T-helper 2 cell (primary cell): ENCODE measurements at places on chromosomes 7 and 10.

GRCh38 chr7:6266699-6267098, 5.7 kb downstream of the CYTH3 start:
- DNase-seq: no peak

DNA sequence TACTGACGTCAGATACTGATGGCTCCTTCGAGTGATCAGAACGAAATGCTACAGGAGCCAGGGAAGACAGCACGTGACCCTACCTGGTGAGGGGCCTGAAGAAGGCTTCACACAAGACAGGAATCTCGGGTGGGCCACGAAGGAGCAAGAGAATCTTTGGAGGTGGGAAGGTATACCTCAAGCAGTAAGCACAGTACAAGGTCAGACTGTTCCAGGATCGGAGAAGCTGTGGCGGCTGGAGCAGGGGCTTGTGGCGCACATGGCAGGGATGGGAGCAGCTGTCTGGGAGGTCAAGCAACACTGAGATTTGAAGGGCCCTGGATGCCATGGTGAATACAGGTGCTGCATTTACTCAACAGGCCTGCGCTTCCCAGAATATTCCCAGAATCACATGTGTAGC, 45.4 kb downstream of the C10orf143 start:
- no peak for DNase-seq

DNA sequence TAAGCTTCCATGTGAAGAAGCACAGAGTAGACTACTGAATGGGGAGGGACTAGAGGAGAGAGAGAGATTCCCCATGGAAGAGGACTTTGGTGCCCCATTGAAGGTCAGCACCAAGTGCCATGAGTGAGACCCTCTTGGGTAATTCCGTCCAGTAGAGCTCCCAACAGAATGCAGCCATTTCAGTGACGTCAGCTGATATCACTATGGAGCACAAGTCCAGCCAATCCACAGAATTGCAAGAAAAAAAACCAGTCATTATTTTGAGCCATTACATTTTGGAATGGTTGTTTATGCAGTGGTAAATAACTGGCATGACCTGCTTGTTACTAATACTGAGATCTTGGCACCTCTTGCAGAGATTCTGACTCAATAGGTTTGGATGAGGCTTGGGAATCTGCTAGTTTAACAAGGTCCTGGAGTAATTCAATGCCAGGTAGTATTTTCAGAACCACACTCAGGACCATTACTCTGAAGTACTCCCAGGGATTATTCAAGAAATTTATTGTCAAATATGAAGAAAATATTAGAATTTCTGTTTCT, 52.6 kb upstream of the SP8 start:
- no peak for DNase-seq

DNA sequence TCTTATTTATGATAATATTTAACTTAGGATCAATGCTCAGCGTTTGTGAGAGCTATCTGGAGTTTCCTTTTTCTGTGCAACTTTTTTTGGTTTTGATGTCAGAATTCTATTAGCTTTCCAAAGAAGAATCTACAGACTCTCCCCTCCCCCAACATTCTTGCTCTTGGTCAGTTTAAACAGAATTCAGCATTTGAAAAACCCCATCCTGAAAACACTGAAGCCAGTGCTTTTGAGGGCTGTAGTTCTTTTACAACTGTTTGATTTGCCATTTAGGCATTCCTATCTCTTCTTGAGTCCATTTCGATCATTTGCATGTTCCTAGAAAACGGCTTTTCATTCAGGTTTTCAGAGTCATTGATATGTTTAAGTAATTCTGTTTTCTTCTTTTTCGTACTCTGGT, 15.6 kb upstream of the CXCL12 start:
- DNase-seq: no peak

- DNase-seq: no peak
Measured at GRCh38 chr10:52322936-52323335, 8.9 kb downstream of the DKK1 start.

DNA sequence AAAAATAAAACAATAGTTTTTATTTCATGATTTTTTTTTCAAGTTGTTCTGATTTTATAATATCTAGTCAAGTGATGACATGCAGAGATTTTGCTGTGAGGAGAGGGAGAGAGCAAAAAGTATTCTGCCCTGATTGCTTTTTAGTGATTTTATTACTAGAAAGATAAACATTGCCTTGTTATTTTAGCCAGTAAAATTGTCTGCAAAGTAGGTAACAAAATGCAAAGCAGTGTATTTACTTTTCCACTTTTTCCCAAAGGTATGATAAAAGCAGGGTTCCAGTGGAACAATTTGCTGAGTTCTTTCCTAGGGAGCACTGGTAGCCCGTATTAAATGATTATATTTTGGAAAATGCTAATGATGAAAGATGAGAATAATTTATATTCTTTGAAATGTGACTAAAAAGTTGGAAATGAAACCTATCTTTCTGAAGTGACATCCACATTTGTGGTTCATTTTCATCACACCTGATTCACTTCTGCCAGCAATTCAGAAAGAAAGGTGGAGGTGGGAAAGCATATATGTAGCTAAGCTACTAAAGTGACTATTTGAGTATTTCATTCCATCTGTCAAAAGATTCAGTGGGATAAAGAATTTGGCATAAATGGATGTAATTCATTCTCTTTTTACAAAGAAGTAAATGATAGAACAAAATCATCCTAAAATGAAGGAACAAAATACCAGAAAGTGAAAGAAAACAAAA, 300.3 kb downstream of the ADK start:
- no peak for DNase-seq

DNA sequence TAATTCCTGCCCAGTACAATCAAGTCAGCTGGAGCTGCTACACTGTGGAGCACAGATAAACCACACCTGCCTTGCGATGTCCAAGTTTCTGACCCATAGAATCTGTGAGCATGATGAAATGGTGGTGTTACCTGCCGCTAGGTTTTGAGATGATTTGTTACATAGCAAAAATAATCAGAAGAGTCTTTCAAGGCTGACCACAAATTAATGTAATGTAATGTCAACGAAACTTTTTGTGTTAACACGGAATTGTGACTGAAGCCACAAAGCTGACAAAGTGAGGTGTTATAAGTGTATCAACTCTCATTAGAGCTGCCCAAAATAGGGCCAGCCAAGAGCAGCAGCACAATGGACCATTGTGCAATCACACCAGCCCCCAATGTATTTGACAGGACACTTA, 75.7 kb downstream of the AHR start:
- no peak for DNase-seq

DNA sequence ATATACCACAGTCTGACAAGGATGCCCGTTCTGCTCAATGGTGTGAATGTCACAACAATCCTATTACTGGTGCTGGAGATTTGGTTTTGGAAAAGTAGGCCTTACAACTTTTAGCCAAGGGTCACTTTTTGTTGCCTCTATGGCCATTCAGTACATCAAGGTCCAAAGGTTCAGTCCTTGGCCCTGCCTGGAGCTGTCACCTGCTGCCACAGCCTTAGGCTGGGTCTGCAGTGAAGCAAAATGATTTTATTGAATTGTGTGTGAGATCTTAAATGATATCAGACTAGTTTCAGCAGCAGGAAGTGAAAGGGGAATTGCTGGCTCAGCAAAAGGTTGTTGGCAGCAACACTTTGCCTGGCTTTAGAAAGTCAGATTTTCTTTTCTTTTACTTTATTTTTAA, 427.6 kb downstream of the THSD7A start:
- peak; percentile 34 for DNase-seq

- no peak for DNase-seq
Measured at GRCh38 chr10:62023329-62023728, 121.8 kb downstream of the ARID5B start.

GRCh38 chr10:89337484-89337883, 9.7 kb downstream of the IFIT3 start:
- DNase-seq: no peak

DNA sequence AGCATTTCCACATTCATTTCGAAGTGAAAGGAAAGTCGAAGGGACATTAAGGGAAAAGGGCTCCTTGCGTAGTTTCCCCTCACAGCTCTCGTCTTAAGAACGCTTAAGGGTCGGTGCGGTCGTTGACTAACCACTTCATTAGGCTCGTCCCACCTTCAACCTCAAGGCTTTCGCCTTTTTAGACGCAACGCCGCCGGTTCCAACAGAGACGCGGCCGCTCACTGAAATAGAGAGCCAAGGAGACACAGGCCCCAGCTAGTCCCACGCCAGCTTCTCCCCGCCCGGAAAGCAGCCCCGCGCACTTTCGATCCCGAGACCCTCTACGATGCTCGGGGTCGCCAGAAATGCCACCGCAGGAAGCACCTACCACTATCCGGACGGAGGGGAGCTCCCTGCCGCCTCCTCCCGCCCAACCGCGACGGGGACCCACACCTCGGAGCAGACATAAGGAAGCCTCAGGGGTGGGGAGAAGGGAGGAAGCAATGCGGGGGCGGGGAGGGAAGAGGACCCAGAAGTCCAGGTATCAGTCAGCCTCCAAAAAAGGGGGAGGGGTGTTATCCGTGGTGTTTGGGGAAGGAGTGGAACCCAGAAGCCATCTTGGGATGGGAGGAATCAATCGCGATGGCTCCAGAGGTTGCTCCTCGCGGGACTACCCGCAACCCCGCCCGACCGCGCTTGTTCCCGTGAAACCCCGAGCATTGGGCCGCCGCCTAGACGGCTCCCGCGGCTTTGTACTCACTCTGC, 559 bp downstream of the TRA2A start:
- DNase-seq: peak; percentile 21

- DNase-seq: no peak
Measured at GRCh38 chr10:106959521-106959920, 205.0 kb downstream of the SORCS1 start.

- DNase-seq: no peak
Measured at GRCh38 chr10:106410331-106410730, 754.2 kb downstream of the SORCS1 start.

DNA sequence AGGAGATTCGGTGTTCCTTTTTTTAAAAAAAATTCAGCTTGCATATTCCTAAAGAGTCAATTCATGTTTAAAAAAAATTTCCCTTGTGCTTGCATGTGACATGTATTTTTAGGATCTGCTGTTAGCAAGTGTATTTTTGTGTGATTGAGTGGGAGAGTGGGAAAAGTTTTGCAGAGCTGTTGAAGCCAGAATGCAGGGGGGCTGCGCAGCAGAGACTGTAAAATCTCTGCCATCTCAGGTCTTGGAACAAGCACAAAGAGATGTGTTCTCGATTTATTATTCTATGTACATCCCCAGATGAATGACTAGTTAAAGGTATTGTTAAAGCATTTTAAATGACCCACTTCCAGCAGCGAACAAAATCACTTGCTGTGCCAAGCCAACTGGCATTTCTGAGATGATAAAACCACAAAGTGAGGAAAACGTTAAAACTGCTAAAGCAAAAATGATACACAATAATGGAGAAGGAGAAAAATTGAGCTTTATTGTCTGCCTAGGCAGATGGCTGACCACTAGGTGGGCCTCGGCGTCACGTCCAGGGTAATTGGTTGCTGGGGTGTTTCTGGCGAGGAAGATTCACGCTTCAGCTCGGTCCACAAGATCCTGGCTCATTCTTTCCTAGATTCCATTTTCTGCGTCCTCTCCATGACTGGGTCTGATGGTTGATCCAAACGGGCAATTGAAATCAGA, 67.0 kb upstream of the ATRNL1 start:
- no peak for DNase-seq

GRCh38 chr7:126657137-126657536, 595.6 kb downstream of the GRM8 start:
- DNase-seq: no peak

DNA sequence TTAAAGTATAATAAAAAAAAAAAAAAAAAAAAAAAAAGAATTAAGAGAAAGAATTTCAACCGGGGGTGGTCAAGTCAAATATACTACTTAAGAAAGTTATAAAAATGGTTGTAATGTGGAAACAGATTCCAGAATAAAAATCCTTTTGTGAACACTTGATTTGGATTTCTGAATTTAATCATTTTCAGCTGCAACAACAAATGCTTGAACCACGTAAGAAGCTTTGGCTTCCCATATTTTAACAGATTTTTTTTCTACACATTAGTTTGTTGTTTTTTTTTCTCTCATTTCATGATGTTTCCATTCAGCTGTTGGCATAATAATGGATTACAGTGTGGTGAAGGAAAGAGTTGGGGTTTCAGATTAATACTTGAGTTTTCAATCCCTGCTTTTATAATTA, 137.3 kb upstream of the AGR3 start:
- no peak for DNase-seq
